OCI-M1 (cell line): ENCODE measurements at places on chromosomes 3 and 15.

DNA sequence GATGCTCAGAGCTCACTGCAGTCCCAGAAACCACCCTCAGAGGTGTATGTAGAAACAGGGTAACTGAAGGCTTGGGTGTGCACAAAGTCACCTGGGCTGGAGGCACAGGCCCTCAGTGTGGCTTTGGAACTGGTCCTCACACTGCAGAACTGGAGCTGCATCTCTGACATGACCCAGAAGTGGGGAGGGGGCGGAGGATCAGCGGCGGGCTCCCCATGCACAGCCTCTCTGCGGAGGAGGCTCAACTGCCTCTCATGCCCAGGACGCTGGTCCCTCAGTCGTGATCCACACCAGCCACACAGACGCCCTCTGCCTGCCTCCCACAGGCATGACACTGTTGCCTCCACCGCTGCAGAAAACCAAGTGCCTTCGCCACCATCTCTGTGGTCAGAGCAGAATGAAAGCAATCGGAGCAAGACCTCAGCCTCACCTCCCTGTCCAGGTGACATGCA is 73.7 kb downstream of the TM2D3 start:
- DNase-seq, result peak; percentile 1

GRCh38 chr3:89434621-89435380 is 327.4 kb downstream of the EPHA3 start:
- DNase-seq, result no peak

- DNase-seq, result no peak
Observed at GRCh38 chr15:77810130-77810571, 177.4 kb upstream of the LINGO1 start.

DNA sequence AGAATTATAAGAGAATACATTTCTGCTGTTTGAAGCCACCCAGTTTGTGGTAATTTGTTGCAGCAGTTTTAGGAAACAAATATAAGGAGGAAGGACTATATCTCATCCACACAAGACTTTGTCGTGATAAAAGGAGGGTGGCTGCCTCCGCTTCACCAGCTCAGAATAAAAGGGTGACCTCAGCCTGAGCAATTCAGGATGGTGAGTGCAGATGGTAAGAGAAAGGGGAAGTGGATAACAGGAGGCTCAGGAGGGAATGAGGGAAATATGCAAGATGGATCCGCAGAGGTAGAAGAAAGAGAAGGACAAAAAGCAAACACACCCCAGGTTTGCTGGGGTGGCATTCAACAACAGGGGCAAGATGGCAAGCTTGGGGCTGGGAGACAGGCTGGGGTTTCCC is 108.1 kb upstream of the TNFAIP8L3 start:
- peak; percentile 76 for DNase-seq

DNA sequence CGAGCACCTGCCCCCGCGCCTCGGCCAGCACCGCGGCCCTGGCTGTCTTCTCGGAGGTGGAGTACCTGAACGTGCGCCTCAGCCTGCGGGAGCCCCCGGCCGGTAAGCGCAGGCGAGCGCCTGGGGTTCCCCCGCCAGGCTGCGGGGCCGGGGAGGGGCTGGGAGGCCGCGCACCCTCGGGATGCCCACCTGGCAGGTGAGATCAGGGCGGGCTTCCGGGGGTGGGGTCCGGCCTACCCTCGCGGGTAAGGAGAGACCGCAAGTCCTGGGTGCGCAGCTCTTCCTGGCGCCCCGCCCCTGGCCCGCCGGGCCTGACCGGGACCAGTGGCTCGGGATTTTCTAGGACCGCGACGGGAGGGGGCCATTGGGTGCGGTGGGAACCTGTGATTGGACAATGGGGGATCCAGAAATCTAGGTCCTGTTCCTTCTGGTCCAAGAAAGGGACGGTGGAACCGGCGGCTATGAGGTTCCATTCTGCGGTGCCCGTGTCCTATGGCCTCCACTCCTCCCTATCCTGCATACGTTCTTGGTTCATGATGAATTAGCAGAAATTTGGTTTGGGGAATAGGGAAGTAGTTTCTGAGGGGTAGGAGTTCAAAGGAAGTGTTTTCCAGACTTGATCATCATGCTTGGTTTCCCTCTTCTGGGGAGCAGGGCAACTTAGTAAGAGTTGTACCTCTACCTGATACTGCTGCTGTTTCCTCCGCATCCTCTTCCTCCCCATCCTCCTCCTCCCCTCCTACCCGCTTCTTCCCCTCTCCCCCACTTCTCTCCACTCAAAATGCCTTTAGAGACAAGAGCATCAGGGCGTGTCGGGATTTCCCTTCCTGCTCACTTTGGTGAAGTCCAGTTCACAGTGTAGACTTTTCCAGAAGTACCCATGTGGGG is 808 bp downstream of the ARRDC4 start:
- peak; percentile 39 for DNase-seq

GRCh38 chr3:46674031-46674845 is 19.2 kb downstream of the ALS2CL start:
- no peak for DNase-seq

DNA sequence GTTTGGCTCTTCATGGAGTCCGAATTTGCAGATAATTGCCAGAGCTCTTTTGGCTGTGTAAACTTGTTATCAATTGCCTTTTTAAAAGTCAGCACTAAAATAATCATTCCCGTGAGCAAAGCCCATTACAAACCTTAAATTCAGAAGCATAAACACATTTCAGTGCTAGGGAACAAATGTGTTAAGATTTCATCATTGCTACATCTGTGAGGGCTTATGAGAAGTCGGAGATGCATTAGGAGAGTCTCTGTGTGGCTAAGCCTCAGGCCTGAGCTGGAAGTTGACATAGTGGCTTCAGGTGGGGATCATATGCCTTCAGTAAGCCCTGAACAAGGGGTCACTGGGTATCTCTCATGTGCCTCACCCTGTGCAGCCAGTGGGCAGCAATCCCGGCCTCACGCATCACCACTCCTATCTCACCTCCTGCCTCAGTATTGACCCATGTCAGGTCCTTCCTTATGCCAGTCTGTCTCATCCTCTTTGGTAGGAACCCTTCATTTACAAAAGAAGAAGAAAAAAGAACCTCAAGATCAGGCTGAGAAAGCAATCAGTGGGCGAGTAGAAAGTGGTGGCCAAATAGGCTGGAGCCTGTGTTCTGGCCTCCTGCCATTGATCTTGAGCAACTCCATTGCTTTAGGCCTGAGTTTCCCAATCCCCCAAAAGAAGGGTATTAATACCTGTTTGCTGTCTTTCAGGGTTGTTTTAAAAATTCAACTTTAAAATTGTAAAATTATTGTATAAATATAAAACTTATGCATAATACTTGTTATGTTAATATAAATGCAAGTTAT is 233.5 kb downstream of the IL20RB start:
- no peak for DNase-seq
